Forelimb muscle (tissue), 1 donor: ENCODE measurements at places on chromosomes 6 and 20.

DNA sequence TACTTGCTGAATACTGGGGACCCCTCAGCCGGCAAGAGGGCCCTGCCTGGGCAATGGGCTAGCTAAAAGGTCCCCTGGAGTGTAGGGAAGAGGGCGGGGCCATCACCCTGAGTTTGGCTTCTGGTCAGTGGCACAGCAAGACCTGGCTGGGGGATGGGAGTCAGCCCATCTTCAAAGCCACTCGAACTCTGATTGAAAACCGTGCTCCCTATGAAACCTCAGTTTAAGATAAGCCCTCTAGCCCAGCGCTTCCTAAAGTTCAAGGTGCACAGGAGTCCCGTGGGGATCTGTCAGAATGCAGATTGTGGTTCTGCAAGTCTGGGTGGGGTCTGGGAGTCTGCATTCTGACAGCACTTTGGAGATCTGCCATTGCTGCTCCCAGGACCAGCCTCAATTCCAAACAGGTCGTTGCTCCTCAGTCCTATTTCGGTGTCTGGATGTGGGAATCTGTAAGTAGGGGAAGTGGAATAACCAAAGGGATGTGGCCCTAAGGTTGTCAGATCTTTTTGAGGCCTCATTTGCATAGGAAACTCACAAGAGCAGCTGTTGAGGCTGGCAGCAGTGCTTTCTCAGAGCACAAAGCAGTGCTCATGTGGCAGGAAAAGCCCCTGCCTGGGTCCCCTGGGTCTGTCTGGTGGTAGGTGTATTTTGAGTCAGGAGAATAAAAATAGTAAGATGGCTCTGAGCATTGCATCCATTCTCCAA is 85.3 kb upstream of the SCP2D1 start:
- DNase-seq, result no peak

- DNase-seq, result no peak
Measured at GRCh38 chr6:169034516-169035167, 219.0 kb downstream of the THBS2 start.

DNA sequence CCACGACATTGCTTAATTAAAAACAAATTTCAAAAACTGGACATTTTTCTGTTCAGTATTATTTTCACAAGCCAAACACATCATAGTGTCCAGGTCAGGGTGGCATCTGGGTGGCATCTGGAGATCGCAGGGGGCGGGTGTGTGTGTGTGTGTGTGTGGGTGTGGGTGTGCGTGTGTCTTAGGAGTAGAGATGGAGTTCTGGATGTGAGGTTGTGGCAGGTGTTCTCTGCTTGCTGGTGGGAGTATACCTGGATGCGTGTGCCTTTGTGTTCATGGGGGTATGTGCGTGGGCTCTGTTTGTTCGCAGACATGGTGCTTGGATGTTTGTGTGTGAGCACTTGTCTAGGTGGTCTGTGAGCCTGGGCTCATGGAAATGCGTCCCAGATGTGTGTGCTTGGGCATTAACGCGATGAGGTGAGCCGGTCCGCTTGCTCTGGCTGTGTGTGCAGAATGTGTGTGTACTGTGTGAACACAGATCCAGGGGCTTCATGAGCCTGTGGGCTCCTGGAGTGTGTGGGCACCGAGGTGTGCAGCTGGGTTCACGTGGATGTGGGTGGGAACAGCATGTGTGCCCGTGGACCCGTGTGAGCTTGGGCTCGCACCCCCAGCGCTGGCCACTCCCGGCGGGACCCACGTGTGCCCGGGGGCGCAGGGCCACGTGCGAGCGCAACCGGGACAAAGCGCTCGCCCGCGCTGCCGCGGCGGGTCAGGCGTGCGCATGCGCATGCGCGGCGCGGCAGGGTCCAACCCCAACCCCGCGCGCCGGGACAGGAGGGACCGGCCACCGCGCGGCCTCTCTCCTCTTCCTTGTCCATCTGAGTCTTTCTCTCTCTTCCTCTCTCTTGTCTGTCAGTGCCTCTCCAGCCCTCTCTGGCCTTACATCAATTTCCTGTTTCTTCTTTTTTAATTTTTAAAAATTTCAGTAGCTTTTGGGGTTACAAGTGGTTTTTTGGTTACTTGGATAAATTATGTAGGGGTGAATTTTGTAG is 60.4 kb downstream of the SRC start:
- no peak for DNase-seq

DNA sequence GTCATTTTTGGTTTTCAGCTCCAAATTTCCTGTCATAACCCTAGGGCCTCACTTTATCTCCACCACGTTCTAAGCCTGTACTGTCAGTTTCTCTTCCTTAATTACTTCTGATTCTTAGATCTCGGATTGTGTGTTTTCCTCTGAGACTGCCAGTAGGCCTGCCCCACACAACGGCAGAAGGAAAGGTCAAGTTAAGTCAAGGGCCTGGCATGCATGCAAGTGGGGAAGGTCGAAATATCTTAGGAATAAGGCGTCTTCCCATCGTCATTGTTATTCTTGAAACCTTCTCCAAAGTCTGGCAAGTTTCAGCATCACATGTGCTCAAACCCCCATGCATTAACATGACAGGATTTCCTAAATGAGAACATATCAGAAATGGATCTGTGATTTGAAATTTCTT is 203.5 kb upstream of the TSHZ2 start:
- DNase-seq, result no peak

GRCh38 chr6:4607793-4608192 is 168.4 kb upstream of the CDYL start:
- no peak for DNase-seq
